ENCODE measurements at places on chromosomes 2 and 18.

- peak overlapping the region; percentile 0 for H3K27ac ChIP-seq
- no peaks in the 10 kb centered on the region for H3K4me1 ChIP-seq
- H3K36me3 ChIP-seq: no peaks in the 10 kb centered on the region
- no peaks in the 10 kb centered on the region for H3K27me3 ChIP-seq
These were observed 105.0 kb upstream of the ZFP36L2 start for GRCh38 chr2:43331422-43331821.

GRCh38 chr2:171482308-171482707, 40.0 kb upstream of the CYBRD1 start:
- peak overlapping the region; percentile 9 for H3K27ac ChIP-seq
- peaks cover 20% of the 10 kb centered on the region for H3K4me1 ChIP-seq
- no peaks in the 10 kb centered on the region for H3K27me3 ChIP-seq
- peaks cover 7% of the 10 kb centered on the region for H3K36me3 ChIP-seq
- H3K4me3 ChIP-seq: no peak overlapping the region

DNA sequence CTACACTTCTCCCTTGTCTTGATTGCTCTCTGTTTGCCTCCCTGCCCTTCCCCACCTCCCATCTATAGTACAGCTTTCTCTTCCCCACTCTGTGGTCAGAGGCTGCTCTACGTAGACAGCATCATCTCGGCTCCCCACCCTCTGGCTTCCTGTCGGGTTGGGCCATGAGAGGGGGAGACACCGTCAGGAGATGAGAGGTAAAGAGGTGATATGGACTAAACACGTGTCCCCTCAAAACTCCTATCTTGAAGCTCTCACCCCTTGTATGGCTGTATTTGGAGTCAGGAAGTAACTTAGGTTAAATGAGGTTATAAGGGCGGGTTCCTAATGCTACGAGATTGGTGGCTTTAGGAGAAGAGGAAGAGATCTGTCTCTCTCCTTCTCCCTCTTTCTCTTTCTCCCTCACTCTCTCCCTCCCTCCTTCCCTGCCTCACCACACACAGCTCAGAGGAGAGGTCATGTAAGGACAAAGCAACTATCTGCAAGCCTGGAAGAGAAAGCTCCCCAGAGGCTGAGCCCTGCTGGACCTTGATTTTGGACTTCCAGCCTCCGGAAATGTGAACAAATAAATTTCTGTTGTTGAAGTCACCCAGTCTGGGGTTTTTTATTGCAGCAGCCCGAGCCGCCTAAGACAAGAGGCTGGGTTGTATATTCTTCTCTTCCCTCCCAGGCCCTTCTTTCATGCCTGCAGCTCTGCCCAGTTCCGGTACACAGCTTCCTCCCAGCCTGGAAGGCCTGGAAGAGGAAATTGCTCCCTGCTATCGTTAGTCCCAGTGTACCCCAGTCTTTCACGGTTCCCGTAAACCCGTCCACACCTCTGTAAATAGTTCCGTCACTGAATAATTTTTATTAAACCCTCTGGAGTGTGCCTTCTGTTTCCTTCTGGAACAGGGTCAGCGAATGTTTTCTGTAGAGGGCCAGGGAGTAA, 138.0 kb downstream of the AKAIN1 start:
- peaks cover 16% of the 10 kb centered on the region for H3K4me1 ChIP-seq
- H3K27me3 ChIP-seq: peaks cover 10% of the 10 kb centered on the region
- no peaks in the 10 kb centered on the region for H3K36me3 ChIP-seq
- peak overlapping the region; percentile 2 for H3K27ac ChIP-seq
- H3K4me3 ChIP-seq: peak overlapping the region; percentile 41

- H3K4me3 ChIP-seq: no peak overlapping the region
- no peak for DNase-seq
- H3K4me1 ChIP-seq: no peaks in the 10 kb centered on the region
- H3K27me3 ChIP-seq: no peaks in the 10 kb centered on the region
- no peaks in the 10 kb centered on the region for H3K36me3 ChIP-seq
- H3K27ac ChIP-seq: no peak overlapping the region
These were observed 253.1 kb upstream of the NXPH2 start for GRCh38 chr2:139033300-139033699.

- no peak overlapping the region for H3K4me3 ChIP-seq
- no peak overlapping the region for H3K27ac ChIP-seq
These were observed 93.8 kb upstream of the ZBTB14 start for GRCh38 chr18:5389356-5389755.

DNA sequence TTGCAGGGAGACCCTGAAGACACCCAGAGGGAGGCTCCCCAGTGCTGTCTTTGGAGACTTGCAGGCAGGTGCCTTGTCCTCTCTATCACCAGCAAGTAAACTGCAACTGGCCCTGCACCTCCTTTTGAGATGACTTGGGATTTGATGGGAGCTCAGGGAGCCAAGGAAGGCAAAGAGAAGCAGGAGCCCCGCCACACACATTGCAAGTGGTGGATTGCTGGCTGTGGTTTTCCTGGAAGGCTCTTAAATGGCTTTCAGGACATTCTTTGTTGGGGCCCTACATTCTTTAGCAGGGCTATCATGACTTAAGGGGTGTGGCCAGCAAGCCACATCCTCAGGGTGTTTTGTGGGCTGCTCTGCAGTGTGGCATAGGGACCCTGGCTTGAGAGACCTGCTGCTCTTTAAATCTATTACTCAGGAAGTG, 39.9 kb upstream of the CDC42EP3 start:
- no peaks in the 10 kb centered on the region for H3K27me3 ChIP-seq
- H3K4me1 ChIP-seq: peaks cover 30% of the 10 kb centered on the region
- no peaks in the 10 kb centered on the region for H3K36me3 ChIP-seq
- H3K27ac ChIP-seq: peak overlapping the region; percentile 79
- peak overlapping the region; percentile 41 for H3K4me3 ChIP-seq
- peak; percentile 40 for DNase-seq

Measured in effector memory CD8-positive, alpha-beta T cell (primary cell).